Ovary (tissue), 10 donors: ENCODE measurements at places on chromosomes 2 and 18. TPM values are rescaled to one million over a fixed set of nuclear protein-coding genes. Genes with fewer than 3 reads are reported as not detected.

The VIL1 gene
- not detected for total RNA-seq

The CCDC141 gene
- 0.77 TPM for total RNA-seq

- no peak overlapping the region for H3K27ac ChIP-seq
- no peak for DNase-seq
- H3K27me3 ChIP-seq = no peaks in the 10 kb centered on the region
- no peak overlapping the region for H3K4me3 ChIP-seq
- no peaks in the 10 kb centered on the region for H3K36me3 ChIP-seq
Measured at GRCh38 chr2:60488291-60488690, 65.2 kb downstream of the BCL11A start.

- DNase-seq = no peak
- no peak overlapping the region for H3K27ac ChIP-seq
Measured at GRCh38 chr2:222919841-222920526, 59.1 kb downstream of the ACSL3 start.
